Endothelial cell of umbilical vein (primary cell): ENCODE measurements at places on chromosomes 11 and 22. TPM values are rescaled to one million over a fixed set of nuclear protein-coding genes. Genes with fewer than 3 reads are reported as not detected.

Gene NAT10
- 54.9 and 57.6 TPM in 2 replicates for total RNA-seq

Gene VSIG10L2
- not detected in 2 replicates for total RNA-seq

Gene ZNF280B
- total RNA-seq: 3.1 TPM in 2 replicates

Gene TRIM51
- total RNA-seq: not detected in 2 replicates

Gene TRIM49
- not detected in 2 replicates for total RNA-seq

Gene WT1
- total RNA-seq: not detected in 2 replicates

Gene MUC2
- not detected in 2 replicates for total RNA-seq

Gene PRG3
- not detected in 2 replicates for total RNA-seq

Gene TTC38
- 33.1 and 39.7 TPM in 2 replicates for total RNA-seq

Gene FREY1
- total RNA-seq: 1.1 and 1.4 TPM in 2 replicates

Gene HIRA
- total RNA-seq: 27.7 and 30.9 TPM in 2 replicates

Gene RIMBP3B
- 0.09 TPM in 1 of 2 replicates, not detected in the other for total RNA-seq

Gene PGM2L1
- 24.7 and 31.4 TPM in 2 replicates for total RNA-seq

Gene C11orf42
- total RNA-seq: not detected in 2 replicates

Gene SHANK3
- total RNA-seq: 137 and 158 TPM in 2 replicates

Gene MS4A4E
- total RNA-seq: not detected in 2 replicates

Gene TSPAN32
- total RNA-seq: not detected in 2 replicates

Gene LRRC75B
- total RNA-seq: 6.4 and 8.9 TPM in 2 replicates

Gene GGTLC3
- not detected in 2 replicates for total RNA-seq

Gene SLC22A12
- total RNA-seq: not detected in 2 replicates

Gene CALCA
- not detected in 2 replicates for total RNA-seq

Gene INTS4
- total RNA-seq: 37.8 and 39.2 TPM in 2 replicates

Gene MAJIN
- not detected in 2 replicates for total RNA-seq

Gene MMP1
- 1,684 and 1,694 TPM in 2 replicates for total RNA-seq

Gene MRGPRX4
- total RNA-seq: not detected in 2 replicates

Gene PKP3
- 0.27 and 0.30 TPM in 2 replicates for total RNA-seq

Gene UPK3A
- not detected in 2 replicates for total RNA-seq

Gene TMEM121B
- total RNA-seq: 0.33 and 0.37 TPM in 2 replicates

Gene SLC22A9
- not detected in 2 replicates for total RNA-seq

Gene P2RY2
- 4.4 and 5.6 TPM in 2 replicates for total RNA-seq

Gene SESN3
- 5.6 and 6.9 TPM in 2 replicates for total RNA-seq

Gene INS
- total RNA-seq: not detected in 2 replicates

Gene C22orf31
- not detected in 2 replicates for total RNA-seq

Gene ELFN2
- 1.3 and 1.4 TPM in 2 replicates for total RNA-seq

Gene RRP7A
- 61.9 and 83.7 TPM in 2 replicates for total RNA-seq

Gene CD3D
- not detected in 2 replicates for total RNA-seq

Gene APOL6
- total RNA-seq: 1.3 and 3.0 TPM in 2 replicates

Gene KIRREL3
- total RNA-seq: not detected in 2 replicates
